ENCODE measurements at places on chromosomes 7 and 10.

- DNase-seq = no peak
Observed at GRCh38 chr7:42931447-42931833, 534 bp downstream of the PSMA2 start.

- no peak for DNase-seq
Observed at GRCh38 chr7:19336836-19337383, 191.7 kb upstream of the FERD3L start.

DNA sequence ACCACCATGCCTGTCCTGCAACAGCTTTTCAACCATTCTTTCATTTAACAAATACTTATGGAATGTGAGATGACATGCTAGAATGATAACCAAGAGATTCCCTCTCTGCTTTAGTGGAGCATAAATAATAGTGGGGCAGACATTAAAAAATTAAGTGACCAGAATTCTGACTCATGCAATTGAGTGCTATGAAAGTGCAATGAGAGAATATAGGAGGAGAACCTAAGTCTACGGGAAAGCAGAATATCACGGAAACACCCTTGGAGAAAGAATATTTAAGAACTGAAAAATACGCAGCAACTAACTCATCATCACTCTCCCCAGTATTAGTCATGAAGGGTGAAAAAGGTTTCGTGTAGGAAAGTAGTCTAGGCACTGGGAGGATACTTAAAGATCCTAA, 7.1 kb downstream of the KIF5B start:
- DNase-seq = no peak

GRCh38 chr7:72152161-72153131, 259.7 kb downstream of the CALN1 start:
- DNase-seq = no peak

GRCh38 chr7:15370441-15370840, 191.4 kb downstream of the AGMO start:
- no peak for DNase-seq

- no peak for DNase-seq
Observed at GRCh38 chr10:103859161-103860086, 4.0 kb upstream of the SH3PXD2A start.

GRCh38 chr10:61487506-61487905, 34.3 kb upstream of the TMEM26 start:
- no peak for DNase-seq
